Stimulated activated CD4-positive, alpha-beta T cell treated with anti-CD3 and anti-CD28 coated beads, Interleukin-2, amount 100 ng/mL, for 4 hours (primary cell): ENCODE measurements at places on chromosomes 2 and 18.

DNA sequence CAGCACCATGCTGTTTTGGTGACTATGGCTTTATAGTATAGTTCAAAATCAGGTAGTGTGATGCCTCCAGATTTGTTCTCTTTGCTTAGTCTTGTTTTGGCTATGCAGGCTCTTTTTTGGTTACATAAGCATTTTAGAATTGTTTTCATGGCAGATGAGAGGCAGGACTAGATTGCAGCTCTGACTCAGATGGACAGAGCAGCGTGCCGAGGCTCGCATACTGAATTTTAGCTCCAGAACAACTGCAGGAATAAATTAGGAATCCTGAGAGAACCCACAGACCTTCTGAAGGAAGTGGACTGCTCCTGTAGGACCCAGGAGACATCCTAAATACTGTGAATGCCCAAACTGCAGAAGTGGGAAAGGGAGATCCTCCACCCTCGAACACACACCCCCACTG lies 141.6 kb downstream of the NETO1 start:
- DNase-seq, result no peak

DNA sequence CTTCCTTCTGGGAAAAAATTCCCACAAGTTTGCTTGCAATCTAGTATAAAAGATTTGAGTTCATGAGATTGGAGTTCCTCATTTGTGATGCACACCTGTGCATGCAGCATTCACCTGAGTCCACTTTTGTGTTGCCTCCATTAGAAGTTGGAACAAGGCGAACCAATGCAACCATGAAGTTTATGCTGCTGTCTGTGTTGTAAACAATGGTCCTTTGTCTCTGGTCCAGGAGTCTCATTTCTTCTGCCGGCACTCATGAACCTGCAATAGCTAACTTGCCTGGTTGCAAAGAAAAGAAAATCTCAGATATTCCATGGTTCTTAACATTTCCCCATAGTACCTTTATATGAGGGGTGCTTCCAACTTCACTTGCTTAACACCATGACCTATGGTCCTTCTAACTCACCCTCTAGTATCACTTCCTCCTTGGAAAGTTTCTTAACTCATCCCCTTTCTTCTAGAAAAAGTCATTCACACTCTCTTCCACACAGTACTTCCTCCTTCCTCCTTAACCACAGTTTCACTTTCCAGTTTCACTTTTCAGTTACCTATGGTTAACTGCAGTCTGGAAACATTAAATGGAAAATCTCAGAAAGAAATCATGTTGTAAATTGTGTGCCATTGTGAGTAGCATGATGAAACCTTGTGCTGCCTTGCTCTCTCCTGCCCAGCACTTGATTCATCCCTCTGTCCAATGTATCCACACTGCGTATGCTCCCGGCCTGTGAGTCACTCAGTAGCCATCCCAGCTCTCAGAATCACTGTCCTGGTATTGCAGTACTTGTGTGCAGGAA lies 128.8 kb upstream of the TRIB2 start:
- no peak for DNase-seq

GRCh38 chr2:54438271-54438670 lies 17.9 kb upstream of the SPTBN1 start:
- DNase-seq, result no peak

DNA sequence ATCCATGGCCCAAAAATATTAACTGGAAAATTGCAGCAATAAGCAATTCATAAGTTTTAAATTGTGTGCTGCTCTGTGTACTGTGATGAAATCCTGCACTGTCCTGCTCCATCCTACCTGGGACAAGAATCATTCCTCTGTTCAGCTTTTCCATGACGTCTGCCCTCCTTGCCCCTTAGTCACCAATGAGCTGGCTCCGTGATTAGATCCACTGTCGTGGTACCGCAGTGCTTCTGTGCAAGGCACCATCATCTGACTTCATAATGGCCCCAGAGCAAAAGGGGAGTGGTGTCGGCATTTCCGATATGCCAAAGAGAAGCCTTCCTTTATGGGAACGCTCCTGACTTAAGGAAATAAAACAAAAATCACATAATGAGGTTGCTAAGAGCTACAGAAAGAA lies 3.4 kb upstream of the FAHD2A start:
- no peak for DNase-seq

DNA sequence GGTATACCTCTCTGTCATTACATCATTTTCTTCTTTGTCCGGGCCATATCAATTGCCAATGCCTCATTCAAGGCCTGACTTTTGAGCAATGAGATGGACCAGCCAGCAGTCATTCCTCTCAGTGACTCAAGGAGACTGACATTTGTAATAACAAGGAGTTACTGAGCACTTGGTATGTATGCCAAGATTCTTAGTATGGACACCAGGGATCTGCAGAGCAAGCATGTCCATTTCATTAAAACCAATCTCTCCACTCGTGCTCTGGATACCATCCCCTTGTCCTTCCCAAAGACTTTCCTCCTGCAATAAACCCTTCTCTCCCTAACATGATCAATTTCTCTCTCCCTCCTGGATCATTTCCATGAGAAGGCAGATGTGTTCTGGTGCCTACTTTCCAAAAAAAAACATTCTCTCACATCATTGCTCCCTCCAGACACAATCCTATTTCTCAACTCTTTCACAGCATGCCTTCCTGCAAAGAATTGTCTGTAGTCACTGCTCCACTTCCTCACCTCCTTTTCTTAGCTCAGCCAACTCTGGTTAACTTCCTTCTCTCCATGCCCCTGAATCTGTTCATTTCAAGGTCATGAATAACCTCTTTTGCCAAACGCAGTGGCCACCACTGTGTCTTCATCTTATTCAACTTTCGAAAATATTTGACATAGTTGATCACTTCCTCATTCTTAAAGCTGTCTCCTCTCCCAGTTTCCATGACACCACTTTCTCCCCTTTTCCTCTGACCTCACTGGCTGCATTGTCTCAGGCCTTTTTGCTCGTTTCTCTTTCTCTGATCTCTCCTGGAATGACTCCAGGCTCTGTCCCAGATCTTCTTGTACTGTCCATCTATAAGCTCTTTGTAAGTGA lies 102.8 kb upstream of the CYP1B1 start:
- no peak for DNase-seq

- DNase-seq, result no peak
Observed at GRCh38 chr18:7520200-7520785, 46.8 kb upstream of the PTPRM start.

- DNase-seq, result no peak
Observed at GRCh38 chr18:44779753-44780292, 99.1 kb downstream of the SETBP1 start.

GRCh38 chr2:202035089-202035940 lies 1.7 kb downstream of the FZD7 start:
- DNase-seq, result no peak

DNA sequence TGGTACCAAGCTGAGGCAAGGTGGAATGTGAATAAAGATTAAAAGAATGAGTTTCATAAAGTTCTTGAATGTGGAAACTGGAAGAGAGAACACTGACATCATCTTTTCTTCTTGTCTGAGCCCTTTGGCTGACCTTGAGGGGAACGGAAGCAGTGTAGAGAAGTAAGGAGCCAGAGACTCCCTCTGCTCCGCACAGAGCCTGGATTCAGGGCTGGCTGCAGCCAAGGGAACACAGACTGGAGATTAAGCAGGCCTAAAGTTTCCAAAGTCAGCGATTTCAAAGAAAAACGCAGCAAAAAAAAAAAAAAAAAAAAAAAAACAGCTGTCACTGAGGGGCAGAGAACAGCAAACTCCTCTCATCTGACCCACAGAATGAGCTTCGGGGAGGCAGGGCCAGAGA lies 19.3 kb upstream of the ALK start:
- DNase-seq, result no peak

DNA sequence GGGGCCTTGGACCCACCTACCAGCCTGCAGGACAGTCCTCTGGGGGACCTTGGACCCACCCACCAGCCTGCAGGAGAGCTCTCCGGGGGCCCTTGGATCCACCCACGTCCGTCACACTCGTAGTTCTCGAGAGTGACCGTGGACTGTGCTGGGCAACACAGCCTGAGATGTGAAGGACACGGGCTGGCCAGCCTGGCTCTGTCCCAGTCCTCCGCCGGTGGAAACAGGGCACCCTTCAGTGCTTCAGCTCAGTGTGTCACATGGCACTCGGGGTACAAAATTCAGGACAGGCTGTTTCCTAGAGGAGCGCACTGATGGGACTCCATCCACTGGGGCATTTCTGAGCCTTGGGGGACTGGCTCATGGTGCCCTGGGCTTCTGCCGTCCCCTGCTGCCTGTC lies 212.0 kb downstream of the TWIST2 start:
- DNase-seq, result no peak

DNA sequence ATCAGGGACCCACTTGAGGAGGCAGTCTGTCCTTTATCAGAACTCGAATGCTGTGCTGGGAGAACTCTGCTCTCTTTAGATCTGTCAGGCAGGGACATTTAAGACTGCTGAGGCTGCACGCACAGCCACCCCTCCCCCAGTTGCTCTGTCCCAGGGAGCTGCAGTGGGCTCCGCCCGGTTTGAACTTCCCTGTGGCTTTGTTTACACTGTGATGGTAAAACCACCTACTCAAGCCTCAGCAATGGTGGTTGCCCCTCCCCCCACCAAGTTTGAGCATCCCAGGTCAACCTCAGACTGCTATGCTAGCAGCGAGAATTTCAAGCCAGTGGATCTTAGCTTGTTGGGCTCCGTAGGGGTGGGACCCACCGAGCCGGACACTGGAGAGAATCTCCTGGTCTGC lies 11.8 kb upstream of the LHCGR start:
- no peak for DNase-seq

DNA sequence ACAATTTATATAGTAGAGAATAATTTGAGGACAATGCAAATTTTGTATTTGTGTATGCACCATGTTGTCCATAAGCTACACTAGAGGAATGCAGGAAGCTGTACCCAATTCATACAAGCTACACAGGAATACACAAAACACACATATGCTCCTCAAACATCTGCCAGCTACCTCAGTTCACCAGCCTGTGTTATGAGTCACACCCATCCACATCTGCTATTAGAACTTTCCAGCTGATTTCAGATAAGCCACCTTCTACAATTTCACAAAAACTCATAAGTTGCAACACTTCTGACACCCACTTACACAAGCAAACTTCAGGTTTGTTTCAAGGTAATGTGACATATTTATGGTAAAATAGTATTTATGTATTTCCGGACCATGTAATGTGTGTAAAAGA lies 438.9 kb downstream of the SATB2 start:
- DNase-seq, result no peak

DNA sequence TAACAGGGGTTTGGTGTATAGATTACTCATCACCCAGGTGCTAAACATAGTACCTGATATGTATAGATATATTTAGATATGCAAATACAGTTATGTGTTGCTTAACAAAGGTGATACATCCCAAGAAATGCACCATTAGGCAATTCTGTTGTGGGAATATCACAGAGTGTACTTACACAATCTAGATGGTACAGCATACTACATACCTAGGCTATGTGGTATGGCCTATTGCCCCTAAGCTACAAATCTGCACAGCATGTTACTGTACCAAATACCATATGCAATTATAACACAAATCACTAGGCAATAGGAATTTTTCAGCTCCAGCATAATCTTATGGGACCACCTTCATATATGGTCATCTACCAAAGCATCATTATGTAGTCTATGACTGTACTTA lies 43.5 kb upstream of the NPAS2 start:
- no peak for DNase-seq

GRCh38 chr2:144834998-144835633 lies 315.2 kb upstream of the ZEB2 start:
- no peak for DNase-seq

DNA sequence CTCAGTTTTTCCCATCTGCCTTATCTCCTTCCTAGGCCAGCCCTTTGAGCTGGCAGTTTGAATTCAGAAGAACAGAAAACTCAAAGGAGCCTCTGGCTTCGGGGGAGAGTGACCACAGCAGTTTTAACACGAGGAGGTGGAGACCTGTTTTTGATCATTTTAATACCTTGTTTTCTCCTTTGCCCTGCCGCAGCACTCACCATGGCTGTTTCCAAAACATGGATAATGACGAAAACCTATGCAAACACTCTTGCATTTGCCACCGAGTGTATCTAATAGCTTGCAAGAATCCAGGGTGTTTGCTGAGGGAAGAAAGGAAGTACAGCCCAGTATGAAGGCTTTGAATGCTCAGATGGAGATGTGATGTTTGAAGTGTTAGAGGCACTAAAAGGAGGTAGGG lies 167.1 kb downstream of the PRKCE start:
- no peak for DNase-seq

- DNase-seq, result no peak
Observed at GRCh38 chr2:172013396-172013795, 13.6 kb downstream of the METAP1D start.

DNA sequence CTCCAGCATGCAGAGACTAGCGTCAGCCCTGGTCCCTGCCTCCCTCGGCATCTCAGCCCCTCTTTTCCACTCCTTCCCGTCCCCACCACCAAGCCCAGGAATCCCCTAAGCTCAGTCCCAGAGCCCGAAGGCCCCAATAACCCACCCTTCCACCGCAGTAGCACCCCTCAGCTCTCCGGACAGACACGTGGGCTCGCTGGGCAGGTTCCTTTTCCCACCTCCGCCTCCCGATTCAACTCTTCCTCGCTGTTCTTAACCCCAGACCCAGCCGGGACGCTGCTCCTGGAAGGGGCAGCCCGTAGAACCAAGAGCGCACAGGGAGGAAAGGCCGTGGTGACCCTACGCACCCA lies 1.4 kb downstream of the IHH start:
- no peak for DNase-seq

DNA sequence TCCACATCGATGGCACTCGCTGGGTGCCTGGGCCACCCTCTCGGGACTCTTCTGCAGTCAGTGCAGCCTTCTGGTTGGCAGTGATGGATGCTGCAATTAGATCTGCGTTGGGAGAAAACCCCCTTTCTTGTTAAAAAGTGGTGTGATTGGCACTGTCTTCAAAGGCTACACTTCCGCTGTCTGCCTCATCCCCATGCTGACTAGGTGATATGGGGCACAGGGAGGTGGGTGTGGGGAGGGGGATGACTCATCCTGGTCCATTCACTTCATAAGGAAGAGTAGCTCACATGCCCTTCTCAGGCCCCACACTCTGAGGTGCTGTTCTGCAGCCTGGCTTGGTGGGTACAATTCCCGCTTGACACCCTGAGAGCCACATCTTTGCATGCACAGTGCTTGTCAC lies 77.4 kb downstream of the THNSL2 start:
- peak; percentile 3 for DNase-seq

- DNase-seq, result no peak
Observed at GRCh38 chr2:108612153-108612513, 77.9 kb downstream of the LIMS1 start.
